Suppressor macrophage treated with lipopolysaccharide for 1 hour (primary cell): ENCODE measurements at places on chromosomes 5 and 9.

GRCh38 chr5:106894964-106895363 lies 775.8 kb downstream of the EFNA5 start:
- DNase-seq: peak; percentile 89

DNA sequence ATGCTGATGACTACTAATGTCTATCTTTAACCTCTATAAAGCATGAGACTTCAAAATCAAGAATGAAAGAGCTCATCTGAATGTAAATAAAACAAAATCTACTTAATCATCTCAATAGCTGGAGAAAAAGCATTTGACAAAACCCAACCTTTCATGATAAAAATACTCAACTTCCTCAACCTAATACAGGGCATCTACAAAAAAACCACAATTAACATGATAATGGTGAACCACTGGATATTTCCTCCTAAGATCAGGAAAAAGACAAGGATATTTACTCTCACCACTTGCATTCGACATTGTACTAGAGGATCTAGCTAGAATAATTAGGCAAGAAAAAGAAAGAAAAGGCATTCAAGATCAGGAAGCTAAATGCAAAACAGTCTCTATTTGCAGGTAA lies 49.3 kb downstream of the FAM169A start:
- DNase-seq: no peak

DNA sequence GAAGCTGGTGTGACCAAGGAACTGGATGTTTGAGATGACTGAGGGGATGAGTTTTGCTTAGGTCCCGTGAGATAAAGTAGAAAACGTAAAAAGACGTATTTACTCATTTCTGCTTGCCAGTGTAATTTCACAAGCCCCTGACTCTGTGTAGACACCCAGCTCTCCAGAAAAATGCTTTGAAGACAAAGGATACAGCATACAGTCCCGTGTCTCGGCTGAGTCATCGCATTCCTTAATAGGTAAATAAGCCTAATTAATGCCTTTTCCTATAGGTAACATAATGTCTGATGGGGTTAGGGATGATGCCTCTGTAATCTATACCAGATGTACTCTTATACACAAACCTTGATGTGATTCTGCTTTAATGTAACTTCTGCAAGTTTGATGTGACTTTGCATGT lies 20.2 kb downstream of the S100Z start:
- no peak for DNase-seq

GRCh38 chr9:23467276-23467675 lies 358.8 kb downstream of the ELAVL2 start:
- no peak for DNase-seq

DNA sequence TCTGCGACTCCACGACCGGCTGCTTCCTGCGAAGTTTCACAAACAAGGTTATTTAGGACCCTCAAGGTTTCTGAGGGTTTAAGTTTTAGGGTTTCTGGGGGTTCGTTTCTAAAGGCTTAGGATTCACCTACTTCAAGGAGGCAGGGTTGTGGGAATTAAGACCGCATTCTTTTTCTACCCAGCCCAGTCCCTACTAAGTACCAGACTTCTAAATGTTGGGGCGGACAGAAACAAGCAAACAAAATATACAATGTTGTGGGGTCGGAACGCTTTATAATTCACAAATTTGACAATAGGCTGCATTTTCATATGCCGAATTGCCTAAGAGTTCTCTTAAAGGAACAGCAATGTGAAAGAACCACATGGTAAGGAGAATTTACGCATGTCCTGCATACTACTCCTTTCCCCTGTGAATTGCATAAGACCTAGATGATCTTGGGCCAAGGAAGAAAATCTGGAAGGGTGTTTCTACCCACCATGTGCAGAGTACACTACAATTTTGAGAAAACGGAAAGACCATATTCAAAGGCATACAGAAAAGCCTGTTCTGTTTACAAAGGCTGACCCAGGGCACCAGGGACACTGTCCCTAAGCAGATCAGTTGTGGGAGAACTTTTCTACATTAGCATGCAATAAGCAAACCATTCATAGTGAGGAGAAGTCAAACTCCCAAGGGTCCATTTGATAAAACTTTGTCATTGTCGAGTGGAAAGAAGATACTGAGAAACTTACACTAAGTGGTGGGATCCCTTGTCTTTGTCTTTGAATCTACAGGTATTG lies 457.3 kb downstream of the RAB3C start:
- DNase-seq: peak; percentile 47

DNA sequence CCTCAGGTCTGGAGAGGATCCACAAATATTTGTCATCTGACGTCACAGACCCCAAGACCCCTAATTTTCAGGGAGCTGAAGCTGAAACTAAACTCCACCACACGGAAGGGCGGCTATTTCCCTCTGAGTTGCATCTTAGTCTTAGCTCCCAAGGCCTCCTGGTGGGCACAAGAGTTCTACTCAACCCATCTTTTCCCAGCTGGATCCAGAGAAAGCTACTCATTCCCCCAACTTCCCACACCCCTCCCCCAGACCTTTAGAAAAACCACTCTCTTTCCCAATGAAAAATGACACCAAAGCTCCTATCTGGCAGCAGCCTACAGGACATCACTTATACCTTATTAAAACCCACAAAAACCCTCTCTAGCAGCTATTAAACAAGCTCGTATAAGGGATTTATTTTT lies 67.1 kb upstream of the SLC1A1 start:
- no peak for DNase-seq

DNA sequence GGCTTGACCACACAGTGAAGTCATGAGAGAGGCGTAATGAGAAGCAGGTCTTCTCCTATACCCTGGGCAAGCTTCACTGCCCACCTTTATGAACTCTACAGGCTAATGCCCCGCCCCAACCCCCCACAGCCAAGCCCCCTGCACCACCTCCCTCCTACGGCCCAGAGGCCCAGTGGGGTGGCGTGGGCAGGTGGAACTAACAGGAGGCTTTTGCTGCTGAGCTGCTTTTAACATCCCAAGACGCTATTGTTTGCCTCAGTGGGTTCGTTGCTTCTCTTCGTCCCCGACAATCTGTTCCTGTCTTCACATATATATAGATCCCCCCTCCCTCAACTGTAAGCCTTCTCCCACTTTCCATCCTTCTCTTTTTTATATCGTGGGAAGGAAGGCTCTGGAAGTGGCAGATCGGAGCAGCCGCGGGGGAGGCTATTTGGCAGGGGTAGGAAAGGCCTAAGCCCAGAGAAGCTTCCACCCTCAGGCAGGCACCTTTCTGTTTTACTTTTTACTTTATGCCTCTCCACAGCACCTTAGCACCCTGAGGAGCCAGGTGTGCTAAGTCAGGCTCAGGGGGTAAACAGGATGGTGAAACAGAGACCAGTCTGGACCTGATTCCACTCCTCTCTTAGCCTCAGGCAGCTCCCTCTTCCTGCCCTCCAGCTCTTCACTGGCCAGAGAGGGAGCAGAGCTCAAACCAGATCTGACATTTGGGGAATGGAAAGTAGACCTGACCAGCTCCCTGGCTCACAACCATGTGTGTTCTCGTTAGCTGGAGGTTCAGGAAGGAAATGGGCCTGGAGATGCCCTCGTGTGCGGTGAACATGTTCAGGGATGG lies 26.5 kb downstream of the CD74 start:
- no peak for DNase-seq

DNA sequence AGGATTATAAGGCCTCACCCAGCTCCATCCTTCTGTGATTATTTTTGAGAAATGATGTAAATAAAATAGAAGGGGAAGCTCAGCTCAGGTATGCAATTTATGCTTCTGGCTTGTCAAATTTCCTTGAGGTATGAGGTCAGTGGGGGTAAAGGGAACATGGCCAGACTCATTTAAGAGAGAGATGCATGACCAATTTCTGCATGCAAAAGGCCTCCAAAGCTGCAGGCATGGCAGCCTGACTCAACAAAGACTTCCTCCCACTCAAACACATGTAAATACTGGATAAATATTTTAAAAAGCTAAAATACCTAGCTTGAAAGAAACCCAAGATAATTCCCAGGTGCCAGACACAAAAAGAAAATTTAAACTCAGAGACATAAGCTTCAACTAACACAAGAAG lies 101.4 kb upstream of the SLC1A3 start:
- DNase-seq: no peak

GRCh38 chr5:160921-161802 lies 30.1 kb upstream of the LRRC14B start:
- DNase-seq: no peak

- no peak for DNase-seq
These were observed 27.7 kb downstream of the PCDHB15 start for GRCh38 chr5:141272906-141273305.

DNA sequence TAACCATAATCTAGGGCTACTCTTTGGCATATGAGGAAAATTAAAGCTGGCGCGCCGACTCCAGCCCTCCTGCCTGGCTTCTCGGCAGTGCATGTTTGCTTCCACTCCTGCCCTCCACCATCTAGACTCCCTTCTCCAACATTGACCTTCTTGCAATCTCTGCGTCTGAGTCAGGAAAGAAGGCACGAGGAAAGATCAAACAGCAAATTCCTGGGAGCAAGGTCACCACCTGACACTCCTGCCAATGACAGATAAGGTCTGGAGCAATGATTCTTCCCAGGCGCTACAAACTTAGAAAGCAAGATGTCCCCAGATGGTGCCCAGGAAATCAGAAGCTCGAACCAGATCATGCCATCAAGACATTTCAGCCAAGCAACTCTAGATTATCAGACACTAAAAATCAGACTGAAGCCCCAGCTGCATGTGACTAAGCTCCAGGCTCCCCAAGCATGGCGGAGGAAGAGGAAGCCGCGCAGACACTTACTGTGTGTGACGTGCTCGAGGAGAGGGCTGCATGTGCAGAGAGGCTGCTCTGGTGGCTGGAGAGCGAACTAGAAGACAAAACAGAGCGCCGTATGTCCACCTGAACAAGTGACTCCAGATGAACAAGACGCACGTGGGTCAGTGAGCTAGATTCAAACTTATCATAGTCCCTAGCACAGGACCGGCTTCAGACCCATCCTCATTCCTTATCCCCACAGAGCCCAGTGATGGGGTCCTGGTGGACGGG lies 115.3 kb downstream of the UBE2R2 start:
- no peak for DNase-seq

GRCh38 chr5:10503321-10503720 lies 60.5 kb upstream of the ANKRD33B start:
- DNase-seq: no peak

DNA sequence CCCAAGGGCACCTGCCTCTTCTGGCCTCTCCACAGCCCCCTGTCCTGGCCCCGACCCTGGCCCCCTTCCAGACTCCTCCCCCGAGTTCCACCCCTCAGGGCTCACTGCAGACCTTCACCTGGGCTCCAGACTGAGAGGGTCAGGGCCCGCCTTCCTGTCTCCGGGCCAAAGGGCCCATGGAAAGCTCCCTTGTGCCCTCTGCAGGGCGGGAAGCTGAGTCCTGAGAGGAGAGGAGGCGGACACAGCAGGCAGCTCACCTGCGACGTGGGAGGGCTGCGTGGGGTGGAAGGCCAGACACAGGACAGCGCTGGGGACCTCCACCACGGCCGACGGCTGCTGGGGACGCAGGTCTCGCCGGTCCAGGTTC lies 20.6 kb downstream of the DYNC2I2 start:
- DNase-seq: no peak

DNA sequence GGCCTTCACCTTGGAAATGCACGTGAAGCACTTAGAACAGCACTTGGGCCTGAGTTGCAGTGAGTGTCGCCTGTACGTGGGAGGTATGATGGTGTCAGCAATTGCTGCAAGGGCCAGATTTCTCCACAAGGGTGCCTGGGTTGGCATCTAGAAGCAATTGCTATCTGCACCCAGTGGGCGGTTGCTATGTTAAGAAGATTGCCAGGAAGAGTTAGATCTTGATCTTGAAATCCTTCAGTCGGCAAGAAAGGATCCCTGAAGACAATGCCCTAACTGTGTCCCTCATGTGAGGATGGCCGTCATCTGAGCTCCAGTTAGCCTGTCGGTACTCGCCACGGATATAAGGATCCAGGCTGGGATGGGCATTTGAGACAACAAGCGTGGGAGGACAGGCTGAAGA lies 62.9 kb downstream of the MAMDC2 start:
- DNase-seq: peak; percentile 69

GRCh38 chr9:125757834-125758233 lies 10.7 kb downstream of the PBX3 start:
- DNase-seq: peak; percentile 27

DNA sequence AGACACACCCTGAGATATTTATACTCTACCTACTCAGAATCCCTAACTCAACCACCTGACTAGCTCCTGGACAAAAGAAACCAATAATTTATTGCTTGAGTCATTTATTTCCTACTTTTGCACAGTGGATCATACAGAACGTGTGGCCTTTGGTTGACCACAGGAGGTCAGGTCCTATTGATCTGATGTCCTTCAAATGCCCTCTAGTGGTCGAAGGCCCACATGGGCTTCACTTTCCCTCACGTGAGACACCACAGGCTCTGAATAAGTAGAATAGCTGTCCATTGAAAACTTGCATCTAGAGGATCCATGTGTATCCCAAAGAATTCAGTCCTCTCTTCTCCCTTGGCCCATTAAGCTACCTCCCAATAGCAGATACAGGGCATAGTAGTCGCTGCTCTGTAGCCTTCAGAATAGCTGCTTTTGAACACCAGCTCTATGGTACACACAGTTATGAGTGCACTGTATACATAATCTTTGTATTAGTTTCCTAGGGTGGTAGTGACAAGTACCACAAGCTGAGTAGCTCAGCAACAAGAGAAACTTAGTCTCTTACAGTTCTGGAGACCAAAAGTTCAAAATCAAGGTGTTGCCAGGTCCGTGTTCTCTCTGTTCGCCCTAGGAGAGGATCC lies 177.6 kb upstream of the SMARCA2 start:
- peak; percentile 36 for DNase-seq

DNA sequence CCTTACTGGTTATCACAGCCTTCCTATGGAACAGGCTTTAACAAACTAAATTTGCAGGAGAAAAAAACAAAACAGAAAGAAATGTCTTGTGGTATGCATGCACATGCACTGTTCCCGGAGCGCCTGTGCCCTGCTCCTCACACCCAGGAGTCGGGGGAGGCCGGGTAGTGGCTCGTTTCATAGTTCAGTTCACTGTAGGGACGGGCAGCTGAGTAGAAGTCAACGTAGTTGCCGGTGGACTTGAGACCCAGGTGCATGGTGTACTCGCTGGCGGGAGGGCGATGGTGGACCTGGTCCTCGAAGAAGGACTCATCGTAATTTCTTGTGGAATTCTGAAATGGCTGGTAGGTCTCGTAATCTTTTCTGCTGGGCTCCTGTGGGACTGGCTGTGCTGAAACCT lies 212.3 kb upstream of the DAP start:
- no peak for DNase-seq

- no peak for DNase-seq
These were observed 2.7 kb downstream of the RGMB start for GRCh38 chr5:98776066-98776705.

DNA sequence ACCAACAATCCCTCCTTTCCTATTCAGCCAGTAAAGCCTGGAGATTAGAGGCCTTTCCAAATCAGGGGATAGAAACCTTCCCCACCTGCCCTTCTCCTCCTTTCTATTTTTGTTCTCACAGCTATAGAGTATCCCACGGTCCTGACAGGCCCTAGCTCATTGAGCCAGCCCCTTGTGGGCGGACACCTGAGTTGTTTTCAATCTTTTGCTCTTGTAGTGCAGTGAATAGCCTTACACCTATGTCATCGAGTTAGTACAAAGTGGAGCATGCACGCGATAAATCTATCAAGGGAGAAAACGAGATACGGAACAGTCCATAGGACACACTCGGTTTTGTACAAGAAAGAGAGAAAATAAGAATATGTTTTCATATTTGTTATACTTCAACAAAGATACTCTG lies 77.2 kb downstream of the TSPAN17 start:
- DNase-seq: no peak

- no peak for DNase-seq
These were observed 108.4 kb downstream of the SLIT3 start for GRCh38 chr5:169192536-169192935.
